Stimulated activated CD8-positive, alpha-beta memory T cell treated with anti-CD3 and anti-CD28 coated beads, Interleukin-15, amount 100 ng/mL, for 4 hours (primary cell): ENCODE measurements at places on chromosomes 13 and 19.

- DNase-seq = no peak
These were observed 37.1 kb upstream of the XPO4 start for GRCh38 chr13:20939662-20940061.

GRCh38 chr13:110937511-110938285, 22.8 kb upstream of the ANKRD10 start:
- no peak for DNase-seq

GRCh38 chr13:73542446-73542845, 483.6 kb downstream of the KLF5 start:
- DNase-seq = no peak

DNA sequence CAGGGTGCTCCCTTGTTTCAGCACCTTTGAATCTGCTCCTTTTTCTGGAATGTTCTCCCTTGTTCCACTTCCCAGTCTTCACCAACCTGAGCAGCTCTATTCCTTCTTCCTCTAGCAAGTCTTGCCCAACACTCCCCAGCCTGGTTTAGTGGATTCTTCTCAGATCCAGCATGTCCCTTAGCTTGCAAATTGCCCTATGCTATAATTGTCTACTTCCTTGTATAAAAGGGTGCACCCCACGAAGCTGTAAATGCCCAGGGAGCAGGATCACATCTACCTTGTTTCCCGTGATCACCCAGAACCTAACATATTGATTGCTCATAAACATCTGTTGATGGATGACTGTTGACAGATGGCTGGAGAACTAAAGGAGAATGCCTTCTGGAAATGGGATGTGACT, 93.2 kb upstream of the C1QTNF9B start:
- no peak for DNase-seq

DNA sequence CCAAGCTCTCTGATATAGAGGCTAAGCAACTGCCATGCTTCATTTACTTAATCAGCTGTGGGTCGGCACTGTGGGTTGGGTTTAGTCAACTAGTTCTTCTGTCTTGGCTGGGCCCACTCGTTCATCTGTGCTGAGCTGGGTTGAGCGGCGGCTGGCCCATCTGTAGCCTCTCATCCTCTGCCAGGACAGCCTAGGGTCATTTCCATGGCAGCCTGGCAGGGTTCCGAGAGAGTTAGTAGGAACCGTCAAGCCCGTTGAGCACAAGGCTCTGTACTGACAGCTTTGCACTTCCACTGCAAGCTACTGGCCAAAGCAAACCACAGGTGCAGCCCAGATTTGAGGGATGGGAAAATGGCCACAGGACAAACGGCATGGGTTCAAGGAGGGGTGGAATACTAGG, 6.6 kb upstream of the ZNF835 start:
- no peak for DNase-seq

GRCh38 chr19:34260771-34261173, 6.4 kb downstream of the GARRE1 start:
- no peak for DNase-seq

DNA sequence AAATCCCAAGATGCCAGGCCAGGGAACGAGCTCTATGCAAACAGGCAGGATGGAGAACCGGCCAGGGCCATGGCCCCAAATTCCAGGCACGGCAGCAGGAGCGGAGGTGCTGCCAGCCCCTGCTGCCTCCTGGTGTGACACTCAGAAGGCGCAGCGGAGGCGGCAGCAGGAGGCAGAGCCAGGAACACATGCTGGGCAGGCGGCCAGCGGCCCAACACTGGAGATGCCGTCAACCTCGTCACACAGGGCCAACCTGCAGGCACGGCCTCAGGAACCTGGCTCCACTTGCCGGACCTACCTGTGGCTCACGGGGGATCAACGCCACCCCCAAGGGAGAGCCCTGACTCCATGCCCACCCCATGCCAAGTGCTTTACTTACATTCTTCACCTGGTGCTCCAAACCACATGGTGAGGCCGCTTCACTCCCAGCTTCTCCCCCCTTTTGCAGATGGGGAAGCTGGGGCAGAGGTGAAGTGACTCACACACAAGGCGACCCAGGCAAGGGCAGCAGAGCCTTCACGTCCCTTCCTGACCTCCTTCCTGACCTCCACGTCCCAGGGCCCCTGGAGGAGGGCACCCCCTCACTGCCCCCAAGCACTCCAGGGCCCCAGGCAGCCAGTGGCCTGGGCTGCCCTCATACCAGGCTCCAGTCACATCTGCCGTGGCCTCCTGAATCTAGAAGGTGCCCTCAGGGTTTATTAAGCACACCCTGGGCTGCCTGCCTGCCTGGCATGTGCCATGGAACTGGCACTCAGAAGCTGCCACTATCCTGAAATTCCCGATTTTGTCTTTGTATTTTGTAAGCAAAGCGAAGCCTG, 43.5 kb downstream of the GGACT start:
- DNase-seq = no peak

- peak; percentile 50 for DNase-seq
These were observed at the start of gene ANGPTL4 for GRCh38 chr19:8363803-8364771. Gene ANGPTL4 (plus strand): TSS chr19:8364155. CDS start chr19:8364322, 167 bp downstream.

- DNase-seq = no peak
These were observed 72.1 kb downstream of the KLF12 start for GRCh38 chr13:74061926-74062595.

GRCh38 chr13:21739771-21740170, 68.9 kb downstream of the FGF9 start:
- no peak for DNase-seq

GRCh38 chr13:32840989-32841713, 175.1 kb upstream of the KL start:
- no peak for DNase-seq

DNA sequence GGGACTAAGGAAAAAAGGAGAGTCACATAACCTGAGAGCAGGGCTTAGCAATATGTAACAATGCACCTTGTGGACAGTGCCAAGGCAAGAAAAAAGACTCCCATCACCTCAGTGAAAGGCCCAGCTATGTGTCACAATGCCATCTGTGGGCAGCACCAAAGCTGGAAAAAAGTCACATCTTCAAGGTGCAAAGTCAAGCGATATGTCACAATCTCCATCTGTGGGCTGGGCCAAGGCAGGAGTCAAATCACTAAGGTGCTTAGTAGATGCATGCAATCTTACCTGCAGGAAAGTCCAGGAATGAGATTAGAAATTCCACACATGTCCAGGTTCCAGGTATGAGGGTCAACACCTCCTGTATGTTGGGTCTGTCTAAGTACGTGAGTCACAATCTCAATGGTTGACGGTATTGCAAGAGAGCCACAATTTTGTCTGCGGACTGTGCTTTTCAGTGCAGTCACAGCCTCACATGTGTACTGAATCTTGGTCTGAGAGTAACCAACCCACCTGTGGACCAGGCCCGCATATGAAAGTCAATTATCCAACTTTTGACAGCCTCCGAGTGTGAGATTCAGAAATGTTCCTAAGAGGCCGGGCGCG, 14.8 kb upstream of the ZNF43 start:
- no peak for DNase-seq

DNA sequence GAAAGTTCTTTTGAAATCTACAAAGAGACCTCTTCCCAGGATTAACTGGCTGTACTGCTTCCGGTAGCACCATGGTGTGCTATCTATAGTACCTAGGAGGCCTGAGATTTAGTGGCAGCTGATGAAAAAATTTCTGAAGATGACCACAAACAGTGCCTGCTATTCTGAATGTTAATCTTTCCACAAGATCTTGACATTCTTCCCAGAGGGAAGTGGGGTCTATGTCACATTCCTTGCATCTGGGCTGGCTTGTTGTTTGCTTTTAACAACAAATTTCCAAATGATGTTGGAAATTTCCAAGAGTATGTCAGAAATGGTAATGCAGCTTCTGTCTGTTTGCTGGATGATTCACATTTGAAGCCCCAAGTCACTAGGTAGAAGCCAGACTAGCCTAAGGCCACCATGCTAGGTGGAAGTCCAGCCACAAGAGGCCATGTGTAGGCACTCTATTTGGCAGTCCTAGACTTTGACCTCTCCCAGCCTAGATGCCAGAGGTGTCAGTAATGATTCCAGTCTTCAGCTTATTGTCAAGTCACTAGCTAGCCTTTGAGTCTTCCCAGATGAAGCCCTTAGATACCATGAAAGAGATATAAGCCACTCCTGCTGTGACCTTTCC, 22.1 kb downstream of the SPART start:
- no peak for DNase-seq

GRCh38 chr19:1437609-1438008, 587 bp upstream of the RPS15 start:
- no peak for DNase-seq

DNA sequence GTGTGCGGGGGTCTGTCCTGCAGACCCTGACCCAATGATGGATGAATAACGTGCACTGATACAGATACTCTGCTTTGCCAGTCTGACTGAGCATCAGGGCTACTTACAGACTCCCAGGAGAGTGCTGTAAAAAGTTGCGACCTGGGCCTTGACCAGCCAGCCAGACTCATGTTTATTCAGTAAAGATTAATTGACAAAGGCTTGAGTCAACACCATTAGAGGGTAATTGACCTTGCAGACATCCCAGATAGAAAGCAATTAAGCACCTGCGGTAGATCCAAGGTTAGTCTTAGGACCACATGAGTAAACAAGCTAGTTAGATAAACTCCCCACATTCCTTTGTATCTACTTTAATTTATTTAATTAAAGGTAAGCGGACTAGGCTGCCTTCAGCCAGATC, 10.4 kb downstream of the NUDT19 start:
- DNase-seq = no peak

DNA sequence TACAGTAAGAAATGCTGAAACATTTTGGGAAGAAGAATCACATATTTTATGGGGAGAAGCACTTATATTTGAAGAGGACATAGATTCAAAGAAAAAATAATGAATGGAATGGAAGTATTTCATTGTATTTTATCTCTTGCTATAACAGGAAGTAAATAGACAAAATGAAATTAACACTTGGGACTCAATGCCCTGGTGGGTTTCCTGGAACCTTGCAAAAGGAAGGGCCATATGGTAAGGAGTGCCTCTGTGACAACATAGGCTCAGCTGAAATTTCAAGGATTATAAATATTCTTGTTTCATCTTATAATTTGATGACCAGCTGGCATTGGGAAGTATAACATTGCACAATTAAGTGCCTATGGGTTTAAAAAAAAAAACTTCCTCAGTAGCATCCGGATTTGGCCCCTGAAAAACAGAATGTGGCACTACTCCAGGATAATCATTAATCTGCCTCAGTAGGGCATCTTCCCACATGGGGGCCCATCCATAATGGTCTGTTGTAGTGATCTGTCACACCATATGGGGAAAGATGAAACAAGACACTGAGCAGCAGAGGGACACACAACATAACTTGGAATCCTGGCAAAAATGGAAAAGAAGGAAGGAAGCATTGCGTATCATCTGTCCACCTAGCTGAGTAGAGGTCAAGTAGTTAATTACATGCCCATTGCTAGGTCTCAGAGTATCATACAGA, 321.6 kb downstream of the NDFIP2 start:
- DNase-seq = no peak

GRCh38 chr13:103788061-103788652, 721.9 kb upstream of the SLC10A2 start:
- DNase-seq = no peak

DNA sequence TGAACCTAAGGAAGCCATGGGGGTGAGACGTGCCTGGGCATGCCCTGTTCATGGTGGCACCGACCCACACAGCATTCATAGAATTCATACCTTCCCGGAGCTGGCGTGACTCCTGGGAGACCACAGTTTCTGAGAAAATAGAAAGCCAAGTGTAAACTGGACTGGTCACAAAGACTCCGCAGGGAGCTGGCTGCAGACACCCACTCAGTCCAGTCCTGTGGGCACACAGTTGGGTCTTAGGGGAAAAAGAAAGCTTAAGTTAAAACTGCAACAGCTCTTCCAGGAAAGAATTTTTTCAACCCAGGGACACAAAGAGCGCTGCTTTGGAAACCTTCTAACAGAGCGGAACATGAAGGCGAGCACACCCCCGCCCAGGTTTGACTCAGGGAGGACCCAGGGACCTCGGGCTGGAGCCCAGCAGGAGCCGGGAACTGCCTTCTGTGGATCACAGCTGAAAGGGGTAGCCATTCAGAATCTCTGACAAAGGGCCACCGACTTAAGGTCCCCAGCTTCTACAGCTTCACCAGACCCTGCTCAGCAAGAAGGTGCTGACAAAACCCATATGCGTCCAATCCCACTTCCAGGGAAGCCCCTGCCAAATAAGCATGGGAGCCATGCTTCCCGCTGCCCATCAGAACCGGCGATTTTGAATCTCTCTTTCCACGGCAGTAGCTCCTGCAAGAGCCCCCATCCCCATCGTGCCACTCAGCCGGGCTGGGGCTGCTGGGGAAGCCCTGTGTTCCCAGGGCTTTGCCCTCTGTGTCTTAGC, 183.7 kb downstream of the COL4A1 start:
- DNase-seq = no peak

GRCh38 chr13:32039528-32039927, 8.0 kb downstream of the FRY start:
- no peak for DNase-seq

DNA sequence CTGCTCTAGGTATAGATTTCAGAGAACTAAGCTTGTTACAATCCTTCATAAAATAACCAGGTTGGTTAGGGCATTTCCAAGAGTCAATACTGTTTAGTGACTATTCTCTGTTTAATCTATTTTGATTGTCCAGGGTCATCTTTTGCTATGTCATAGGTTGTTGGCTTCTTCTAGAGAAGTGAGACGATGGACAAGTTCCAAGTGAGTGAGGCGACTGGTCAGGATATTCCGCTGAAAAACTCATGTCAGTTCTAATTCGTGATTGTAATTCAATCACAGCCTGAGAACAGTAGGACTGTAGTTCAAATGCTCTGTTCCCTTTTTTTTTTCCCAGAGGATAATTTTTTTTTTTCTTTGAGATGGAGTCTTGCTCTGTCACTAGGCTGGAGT, 15.8 kb upstream of the ALOX5AP start:
- no peak for DNase-seq

GRCh38 chr13:93724187-93724586, 497.6 kb downstream of the GPC6 start:
- no peak for DNase-seq

GRCh38 chr13:46624353-46624752, 71.4 kb downstream of the LRCH1 start:
- DNase-seq = no peak

- no peak for DNase-seq
These were observed 261.1 kb downstream of the TBC1D4 start for GRCh38 chr13:75220861-75221260.

- no peak for DNase-seq
These were observed 1381.5 kb upstream of the SPRY2 start for GRCh38 chr13:81722456-81722855.
